NB4 (cell line): ENCODE measurements at places on chromosomes 7 and 10.

DNA sequence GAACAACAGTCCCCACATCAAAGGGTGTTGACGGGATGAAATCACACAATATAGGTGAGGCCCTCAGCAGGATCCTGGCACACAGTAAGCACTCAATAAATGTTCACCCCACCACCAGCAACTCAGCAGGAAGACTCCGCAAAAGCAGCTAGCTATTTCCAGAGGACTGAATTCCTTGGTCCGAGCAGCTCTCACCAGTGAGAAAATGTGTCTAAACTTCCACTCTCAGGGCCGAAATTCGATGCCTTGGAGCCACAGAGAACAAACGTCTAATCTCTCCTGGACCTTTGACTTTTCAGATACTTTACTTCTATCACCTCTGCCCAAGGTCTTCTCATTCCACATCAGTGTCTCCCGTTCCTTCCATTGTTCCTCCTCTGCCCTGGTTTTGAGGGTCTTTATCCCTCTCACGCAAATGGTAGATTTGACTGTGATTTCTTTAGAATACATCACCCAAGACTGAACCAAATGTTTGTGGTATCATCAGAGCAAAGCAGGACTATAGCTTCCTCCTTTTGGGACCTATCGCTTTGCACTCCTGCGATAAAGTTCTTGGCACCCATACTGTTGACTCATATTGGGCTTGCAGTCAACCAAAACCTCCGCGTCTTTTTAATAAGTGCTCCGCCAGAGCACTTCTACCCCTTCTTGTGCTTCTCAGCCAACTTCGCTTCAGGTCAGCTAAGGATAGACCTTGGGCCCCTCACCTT is 903 bp upstream of the NT5C2 start:
- peak; percentile 63 for DNase-seq

- no peak for DNase-seq
Observed at GRCh38 chr10:125102821-125103220, 57.5 kb downstream of the CTBP2 start.

GRCh38 chr7:34275624-34276023 is 370.3 kb downstream of the BMPER start:
- no peak for DNase-seq

GRCh38 chr10:28215930-28216329 is 86.9 kb downstream of the MPP7 start:
- no peak for DNase-seq

- no peak for DNase-seq
Observed at GRCh38 chr10:86334488-86335085, 32.0 kb downstream of the GRID1 start.

GRCh38 chr10:123804716-123805115 is 86.9 kb downstream of the CPXM2 start:
- DNase-seq, result no peak
